ENCODE measurements at places on chromosomes 3 and 15. TPM values are rescaled to one million over a fixed set of nuclear protein-coding genes. Genes with fewer than 3 reads are reported as not detected.

Gene IP6K2
- 101 TPM for total RNA-seq

Gene FYTTD1
- total RNA-seq = 27.1 TPM

Gene AADACL2
- not detected for total RNA-seq

Gene TMEM115
- total RNA-seq = 45.0 TPM

Gene GASK1A
- total RNA-seq = 2.2 TPM

Gene CNTN4
- 19.1 TPM for total RNA-seq

Gene RPUSD2
- 17.0 TPM for total RNA-seq

Gene CLDN16
- total RNA-seq = not detected

Gene CRYGS
- 2.6 TPM for total RNA-seq

Gene LMAN1L
- not detected for total RNA-seq

Gene SEMA3G
- total RNA-seq = 2.4 TPM

Gene SLC6A1
- total RNA-seq = 0.05 TPM

Gene CCR3
- not detected for total RNA-seq

Gene GXYLT2
- total RNA-seq = 8.4 TPM

DNA sequence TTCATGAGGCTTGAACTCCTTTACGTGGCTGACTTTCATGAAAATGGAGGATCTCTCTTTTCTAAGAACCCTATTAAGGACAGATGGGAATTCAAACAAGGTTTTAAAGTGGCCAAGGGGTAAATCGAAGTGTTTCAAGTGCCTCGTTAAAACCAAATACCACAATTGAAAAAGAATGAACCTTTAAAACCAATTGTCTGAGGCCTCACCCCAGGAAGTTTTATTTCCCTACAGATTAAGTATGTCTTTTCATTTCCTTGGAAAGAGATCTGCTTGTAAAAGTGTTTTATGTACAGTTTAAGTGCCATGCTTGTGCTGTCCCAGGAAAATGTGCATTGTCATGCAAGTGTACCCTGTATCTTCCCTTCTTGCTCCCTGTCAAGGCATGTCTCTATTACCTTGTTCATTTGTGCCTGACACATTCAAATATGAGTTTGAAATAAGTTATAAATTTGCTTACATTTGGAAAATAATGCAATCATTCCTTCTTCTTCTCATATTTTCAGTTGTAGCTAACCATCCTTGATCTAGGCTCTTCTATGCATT, 138.7 kb downstream of the ZPLD1 start:
- no peak for DNase-seq

DNA sequence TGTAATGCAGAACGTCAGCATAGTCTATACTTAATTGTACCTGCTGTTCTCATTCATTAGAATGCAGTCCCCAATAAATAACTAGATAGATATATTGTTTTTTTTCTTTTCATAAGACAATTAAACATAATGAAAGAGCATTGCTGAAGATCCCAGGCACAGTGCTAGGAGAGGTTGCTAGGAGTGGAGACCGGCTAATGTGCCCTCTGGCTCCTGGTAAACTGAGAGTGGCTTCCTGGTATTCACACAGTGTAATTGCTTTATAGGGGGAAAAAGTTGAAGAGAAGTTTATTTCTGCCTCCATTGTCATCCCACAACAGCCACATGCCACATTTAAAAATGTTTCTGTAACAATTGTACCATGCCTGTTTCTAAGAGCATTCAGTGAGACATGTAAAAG, 135.6 kb downstream of the MAP2K5 start:
- DNase-seq = no peak

- DNase-seq = no peak
Measured at GRCh38 chr3:24944805-24945520, 450.3 kb upstream of the THRB start.

- no peak for DNase-seq
Measured at GRCh38 chr3:195062866-195063540, 208.0 kb downstream of the XXYLT1 start.

- DNase-seq = no peak
Measured at GRCh38 chr3:72679540-72680198, 168.6 kb downstream of the SHQ1 start.

- DNase-seq = no peak
Measured at GRCh38 chr15:58064082-58064979, 1.2 kb downstream of the ALDH1A2 start.

DNA sequence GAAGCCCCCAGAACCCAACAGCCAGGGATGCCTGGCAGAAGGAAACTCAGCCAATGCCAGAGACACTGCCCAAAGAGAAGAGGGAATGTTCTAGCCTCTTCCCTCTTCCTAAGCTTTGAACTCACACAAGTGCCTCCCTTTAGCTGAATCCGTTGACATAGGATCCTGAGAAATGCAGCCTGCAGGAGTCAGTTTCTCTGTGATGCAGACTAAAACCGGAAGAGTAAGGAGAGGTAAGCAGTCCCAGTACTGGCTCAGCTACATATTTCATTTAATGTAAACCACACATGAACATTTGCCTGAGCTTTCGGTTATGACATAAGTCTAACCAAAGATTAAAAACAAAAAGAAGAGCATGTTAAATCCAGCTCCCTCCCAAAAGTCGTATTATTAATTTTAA, 768.7 kb downstream of the TBL1XR1 start:
- no peak for DNase-seq

- DNase-seq = no peak
Measured at GRCh38 chr3:58839187-58839586, 172.6 kb upstream of the FAM3D start.

DNA sequence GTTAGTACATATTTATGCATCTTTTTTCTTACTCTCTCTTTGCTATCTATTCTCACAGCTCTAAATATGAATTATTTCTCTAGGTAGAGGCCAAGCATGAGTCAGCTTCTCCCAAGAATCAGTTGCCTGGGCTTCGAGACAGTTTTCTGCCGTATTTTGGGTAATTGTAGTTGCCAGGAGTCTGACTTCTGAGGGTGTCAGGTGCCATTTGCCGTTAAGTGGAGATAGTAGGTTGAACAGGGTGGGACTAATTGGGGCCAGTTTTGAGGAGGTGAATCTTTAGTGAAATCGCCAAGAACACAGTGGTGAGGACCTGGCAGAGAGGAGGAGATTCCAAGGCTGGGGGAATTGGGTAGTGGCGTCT, 7.8 kb upstream of the NRROS start:
- DNase-seq = no peak

- no peak for DNase-seq
Measured at GRCh38 chr15:88152672-88153071, 103.9 kb downstream of the NTRK3 start.

GRCh38 chr15:56040081-56041035, 46.9 kb upstream of the NEDD4 start:
- DNase-seq = peak; percentile 49

GRCh38 chr15:83115410-83115809, 8.0 kb downstream of the TM6SF1 start:
- DNase-seq = no peak

GRCh38 chr3:87674397-87675161, 384.2 kb downstream of the CGGBP1 start:
- DNase-seq = no peak

- DNase-seq = no peak
Measured at GRCh38 chr3:96331341-96331740, 483.1 kb upstream of the EPHA6 start.

- DNase-seq = no peak
Measured at GRCh38 chr15:29698030-29698701, 124.1 kb downstream of the TJP1 start.

DNA sequence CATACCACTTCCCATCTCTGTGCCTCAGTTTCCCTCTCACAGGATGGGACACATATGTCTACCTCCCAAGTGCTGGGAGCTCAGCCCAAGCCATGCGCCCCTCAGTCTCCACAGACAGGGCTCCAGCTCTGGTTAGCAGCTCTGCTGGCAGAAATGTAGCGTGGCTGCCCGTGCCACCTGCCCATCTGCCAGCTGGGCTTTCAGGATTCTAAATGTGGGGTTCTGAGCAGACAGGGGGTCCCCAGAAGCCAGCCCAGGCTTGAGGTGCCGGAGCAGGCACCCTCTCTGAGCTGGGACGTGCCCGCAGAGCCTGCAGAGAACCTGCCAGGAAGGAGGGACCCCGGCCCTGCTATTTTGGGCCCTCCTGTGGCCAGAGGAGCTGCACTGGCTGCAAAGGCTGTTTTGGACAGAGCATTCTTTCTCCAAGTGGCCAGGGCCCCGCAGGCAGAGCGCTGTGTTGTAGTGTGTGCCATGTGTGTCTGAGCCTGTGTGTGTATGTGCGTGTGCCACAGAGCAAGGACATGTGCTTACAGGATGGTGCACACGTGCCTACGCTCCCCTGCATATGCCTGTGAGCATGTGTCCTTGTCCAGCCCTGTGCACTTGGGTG, 31.7 kb downstream of the PSTPIP1 start:
- peak; percentile 10 for DNase-seq

DNA sequence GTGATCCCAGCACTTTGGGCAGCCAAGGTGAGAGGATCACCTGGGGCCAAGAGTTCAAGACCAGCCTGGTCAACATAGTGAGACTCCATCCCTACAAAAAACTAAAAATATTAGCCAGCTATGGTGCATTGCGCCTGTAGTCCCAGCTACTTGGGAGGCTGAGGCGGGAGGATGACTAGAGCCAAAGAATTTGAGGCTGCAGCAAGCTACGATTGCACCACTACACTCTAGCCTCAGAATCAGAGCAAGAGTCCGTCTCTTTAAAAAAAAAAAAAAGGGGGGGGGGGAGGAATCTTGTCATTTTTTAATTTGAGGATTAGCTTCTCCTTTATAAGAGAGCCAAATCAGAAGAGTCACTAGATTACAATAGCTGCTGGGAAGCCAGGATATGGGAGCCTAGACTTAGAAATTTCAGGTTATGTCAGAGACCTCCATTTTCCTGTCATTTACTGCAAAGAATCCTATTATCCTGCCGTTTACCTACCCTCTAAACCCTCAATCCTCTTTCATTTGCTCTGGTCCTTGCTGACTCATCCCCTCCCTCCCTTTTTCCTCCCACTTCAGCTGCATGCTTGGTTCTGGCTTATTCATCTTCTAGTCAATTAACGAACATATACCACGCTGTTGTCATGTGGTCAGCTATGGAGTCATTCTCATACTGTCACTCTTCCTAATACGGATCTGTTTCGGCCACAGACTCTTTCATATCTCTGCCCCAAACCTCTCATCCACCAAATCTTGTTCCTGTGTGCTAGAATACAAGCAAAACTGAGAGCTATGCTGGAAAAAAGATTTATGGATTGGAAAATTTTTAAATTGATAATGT, 83.8 kb upstream of the PPIB start:
- no peak for DNase-seq

- no peak for DNase-seq
Measured at GRCh38 chr15:73176598-73176997, 124.3 kb downstream of the NEO1 start.

DNA sequence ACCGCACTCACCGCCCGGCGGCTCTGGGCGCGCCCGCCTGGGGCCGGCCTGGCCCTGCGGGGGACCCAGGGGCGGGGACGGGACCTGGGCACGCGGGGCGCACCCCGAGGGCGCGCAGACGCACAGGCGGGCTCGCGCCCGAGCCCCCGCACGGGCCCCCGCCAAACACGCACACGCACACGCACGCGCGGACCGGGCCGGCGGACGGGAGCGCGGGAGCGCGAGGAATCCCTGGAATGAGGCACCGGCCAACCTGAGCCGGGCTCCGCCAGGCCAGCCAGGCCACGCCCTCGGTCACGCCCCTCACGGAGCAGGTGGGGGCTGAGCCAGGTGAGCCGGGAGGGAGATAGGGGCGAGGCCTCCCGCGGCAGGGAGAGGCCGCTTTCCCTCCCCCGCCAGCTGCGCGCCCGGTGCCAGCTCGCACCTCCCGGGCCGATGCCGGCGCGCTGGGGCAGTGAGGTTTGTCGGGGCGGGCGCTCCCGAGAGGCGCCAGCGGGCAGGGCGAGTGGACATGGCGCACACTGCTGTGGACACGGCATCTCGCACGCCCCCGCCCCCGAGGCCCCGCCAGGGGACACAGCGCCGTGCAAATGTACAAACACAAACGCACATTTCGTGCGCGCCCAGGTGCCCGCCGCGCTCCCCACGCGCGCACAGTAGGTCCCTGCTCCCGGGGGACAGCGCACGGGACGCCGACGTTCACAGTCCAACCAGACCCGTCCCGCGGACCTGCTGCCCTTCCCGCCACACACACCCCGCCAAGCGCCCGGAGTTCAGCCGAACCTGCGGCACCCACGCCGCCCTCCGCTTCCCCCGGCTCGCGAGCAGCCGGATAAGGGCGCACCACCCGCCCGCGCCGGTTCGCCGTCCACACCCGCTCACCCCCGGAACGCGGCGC, 75.9 kb upstream of the VGLL4 start:
- peak; percentile 96 for DNase-seq

DNA sequence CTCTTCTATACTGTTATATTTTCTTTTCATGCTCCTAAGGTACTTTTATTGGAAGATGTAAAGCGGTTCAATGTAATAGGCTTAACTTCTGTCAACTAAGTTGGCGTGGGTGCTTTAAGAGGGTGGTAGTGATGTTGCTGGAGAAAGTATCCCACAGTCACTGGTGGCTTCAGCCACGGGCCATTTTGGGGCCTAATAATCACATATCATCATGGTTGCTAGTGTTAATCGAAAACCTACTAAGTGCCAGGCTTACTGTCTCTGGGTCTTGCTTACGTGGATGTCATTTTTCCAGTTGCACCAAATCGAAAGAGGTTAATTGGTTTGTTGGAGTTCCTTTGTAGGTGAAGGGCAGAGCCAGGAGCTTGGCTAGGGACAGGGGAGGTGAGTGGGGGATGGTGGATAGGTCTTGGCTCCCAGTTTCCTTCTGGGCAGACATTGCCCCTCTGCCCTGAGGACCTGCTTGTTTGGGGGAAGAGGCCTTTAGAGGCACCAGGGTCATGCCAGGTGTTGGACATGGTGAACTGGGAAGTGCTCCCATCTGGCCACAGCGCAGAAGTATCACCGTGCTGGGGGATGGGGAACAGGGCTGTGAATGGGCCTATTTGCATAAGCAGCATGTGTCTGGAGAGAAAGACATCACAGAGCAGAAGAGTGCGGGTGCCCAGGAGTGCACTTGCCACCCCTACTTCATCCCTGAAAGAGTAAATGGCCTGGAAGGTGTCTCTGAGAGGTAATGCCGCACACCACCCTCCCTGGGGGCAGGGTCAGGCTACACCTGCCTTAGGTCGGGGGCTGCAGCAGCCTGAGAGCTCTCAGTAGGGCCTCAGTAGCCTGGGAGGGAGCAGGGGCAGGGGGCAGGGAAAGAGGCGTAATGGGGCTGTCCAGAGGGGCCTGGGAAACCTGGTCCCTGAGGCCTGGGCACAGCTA, 62.4 kb upstream of the POLG start:
- DNase-seq = no peak

- DNase-seq = peak; percentile 34
Measured at GRCh38 chr15:25933456-25934158, 70.5 kb upstream of the ATP10A start.

- no peak for DNase-seq
Measured at GRCh38 chr3:43028678-43029490, 49.8 kb downstream of the GASK1A start.

DNA sequence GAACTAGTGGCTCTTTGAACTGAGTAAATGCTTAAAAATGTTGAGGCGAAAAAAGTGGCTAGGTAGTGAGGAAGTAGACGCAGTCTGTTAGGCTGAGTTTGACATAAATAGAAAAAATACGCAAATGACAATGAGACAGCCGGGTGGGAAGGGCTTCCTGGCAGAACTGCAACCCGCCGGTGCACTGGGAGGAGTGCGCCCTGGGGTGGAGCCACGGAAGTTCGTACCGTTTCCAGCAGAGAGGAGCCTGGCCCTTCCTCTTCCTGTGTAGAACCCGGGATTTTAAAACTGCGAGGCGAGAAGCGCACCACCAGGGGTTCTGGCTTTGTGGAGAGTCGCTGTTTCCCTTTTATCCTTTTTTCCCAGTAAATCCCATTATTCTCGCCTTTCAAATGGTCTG, 602.6 kb downstream of the PYDC2 start:
- no peak for DNase-seq

GRCh38 chr3:184757022-184757651, 45.3 kb upstream of the MAGEF1 start:
- peak; percentile 73 for DNase-seq

GRCh38 chr3:136932978-136933772, 24.6 kb upstream of the IL20RB start:
- DNase-seq = no peak
